ENCODE measurements at places on chromosomes 16 and 17.

DNA sequence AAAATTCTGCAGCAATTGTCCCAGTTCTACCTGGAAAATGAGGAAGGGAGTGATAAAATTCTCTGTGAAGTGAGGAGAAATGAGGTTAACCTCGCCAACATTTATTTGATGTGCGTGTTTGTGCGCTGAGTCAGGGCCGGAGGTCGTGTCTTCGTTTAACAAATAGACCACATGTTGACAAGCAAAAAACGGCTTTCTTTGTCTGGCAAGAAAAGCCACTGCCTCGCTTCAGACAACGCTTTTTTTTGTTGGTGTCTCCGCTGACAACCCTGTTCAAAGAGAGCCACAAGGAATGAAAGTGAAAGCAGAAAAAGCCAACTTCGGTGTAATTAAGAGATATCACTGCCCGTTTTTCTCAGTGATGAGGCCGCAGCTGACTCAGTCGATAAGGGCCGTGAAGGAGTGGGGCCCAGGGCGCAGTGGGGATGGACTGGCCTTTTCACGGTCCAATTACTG lies 510.6 kb downstream of the CDH13 start:
- DNase-seq: peak; percentile 48

GRCh38 chr17:81509207-81509971 lies 3.2 kb downstream of the ACTG1 start:
- no peak for DNase-seq

GRCh38 chr17:7250695-7251627 lies 573 bp downstream of the CTDNEP1 start:
- no peak for DNase-seq

DNA sequence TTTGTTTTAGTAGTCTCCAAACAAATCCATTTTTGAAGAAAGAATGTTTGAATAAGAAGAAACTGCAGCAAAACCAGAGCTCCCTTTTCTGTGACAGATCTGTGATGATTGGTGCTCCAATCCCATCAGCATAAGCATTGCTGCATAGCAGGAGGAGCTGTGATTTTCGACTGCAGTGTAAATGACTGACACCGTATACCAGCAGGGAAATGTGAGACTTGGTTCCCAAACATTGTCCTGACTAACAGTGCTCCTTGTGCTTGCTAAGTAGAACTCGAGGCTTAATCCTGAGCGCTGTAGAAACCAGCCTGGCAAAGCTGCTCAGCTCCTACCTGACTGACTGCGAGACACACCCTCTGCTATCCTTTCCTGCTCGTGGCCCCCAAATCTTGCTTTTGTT lies 57.2 kb downstream of the NUP93 start:
- no peak for DNase-seq

GRCh38 chr17:14033166-14033565 lies 36.1 kb upstream of the COX10 start:
- no peak for DNase-seq

DNA sequence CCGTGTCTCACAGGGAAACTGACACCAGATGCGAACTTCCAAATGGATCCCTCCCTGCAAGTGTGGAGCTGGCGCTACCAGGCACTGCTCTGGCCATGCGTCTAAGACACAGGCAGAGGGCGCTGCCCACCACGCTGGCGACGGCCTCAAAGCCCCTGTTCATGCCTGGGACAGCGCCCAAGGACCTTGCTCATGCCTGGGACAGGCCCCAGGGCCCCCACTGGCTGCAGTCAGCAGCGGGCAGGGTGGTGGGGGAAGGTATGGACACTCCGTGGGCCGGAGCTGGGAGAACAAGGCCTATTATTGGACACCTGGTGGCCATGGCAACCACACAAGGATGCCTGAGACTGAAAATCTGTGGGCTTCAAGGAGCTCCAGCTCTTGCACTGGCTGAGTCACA lies 8.8 kb downstream of the ZG16B start:
- DNase-seq: peak; percentile 91

DNA sequence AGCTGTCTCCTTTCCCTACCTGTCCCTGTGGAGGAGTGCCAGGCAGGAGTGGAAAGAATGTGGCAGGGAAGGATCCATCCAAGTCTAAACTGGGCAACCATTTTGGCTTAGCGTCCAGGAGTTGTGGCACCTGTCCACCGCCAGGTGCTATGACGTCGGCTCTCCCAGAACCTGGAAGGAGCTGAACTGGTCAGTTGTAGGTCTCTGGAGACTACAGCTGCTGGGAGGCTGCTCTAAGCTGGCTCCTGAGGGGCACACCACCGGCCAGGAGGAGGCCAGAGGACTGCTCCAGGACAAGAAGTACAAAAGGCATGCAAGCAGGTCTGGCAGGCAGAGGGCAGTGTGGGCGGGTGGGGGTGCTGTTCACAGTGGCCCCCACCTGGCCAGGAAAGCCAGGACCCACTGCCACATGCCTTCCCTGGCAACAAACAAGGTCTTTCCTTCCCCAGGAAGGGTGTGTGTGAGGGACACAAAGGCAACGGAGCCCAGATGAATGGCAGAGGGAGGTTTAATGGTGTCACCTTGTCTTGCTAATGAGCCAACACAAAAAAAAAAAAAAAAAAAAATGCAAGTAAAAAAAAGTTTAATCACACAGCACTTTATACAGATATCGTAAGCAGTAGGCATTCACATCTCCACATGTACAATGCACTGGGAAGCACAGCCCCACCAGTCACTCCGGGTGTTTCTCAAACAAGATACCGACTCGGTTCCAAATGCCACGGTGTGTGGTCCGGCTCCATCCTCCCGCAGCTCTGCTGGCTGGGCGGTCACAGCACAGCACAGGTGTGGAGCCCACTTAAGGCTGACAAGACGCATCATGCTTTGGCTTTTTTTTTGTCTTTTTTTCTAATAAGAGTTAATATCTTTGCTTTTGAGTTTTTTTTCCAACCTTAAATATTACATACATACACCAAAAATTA lies 4.8 kb downstream of the SPHK1 start:
- DNase-seq: no peak

GRCh38 chr16:12470311-12471229 lies 333.1 kb downstream of the CPPED1 start:
- peak; percentile 71 for DNase-seq

DNA sequence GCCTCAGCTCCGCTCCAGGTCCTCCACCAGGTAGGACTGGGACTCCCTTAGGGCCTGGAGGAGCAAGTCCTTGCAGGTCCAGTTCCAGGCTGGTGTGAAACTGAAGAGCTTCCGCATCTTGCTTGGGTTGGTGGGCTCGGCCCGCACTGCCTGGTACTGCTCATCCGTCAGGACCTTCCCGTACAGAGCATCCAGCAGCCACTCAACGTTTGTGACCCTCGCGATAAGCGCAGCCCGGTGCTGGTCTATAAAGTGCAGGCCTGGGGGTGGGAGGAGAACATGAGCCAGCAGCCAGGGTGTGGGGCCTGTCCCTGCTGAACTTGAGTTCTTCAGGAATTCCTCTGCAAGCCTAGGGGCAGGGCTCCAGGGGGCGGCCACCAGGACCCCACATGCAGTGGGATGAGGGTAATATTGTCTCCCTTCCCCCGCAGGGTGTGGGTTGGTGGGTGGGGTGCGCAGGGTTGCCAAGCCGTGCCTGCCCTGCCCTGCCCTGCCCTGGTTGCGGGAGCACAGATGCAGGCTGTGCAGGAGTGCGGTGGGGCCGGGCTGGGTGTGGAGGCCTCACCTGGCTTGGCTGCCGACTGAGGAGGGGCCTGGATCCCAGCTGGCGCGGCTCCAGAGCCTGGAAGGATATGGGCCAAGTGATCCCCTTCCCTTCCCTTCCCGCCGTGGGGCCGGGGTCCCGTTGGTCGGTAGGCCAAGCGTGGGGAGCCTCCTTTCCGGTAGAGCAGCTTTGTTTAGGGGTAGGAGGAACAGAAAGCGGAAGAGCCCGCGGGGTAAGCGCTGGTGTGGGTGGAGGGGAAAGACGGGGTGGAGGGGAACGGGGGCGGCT lies 762 bp downstream of the PYCARD start:
- peak; percentile 50 for DNase-seq

DNA sequence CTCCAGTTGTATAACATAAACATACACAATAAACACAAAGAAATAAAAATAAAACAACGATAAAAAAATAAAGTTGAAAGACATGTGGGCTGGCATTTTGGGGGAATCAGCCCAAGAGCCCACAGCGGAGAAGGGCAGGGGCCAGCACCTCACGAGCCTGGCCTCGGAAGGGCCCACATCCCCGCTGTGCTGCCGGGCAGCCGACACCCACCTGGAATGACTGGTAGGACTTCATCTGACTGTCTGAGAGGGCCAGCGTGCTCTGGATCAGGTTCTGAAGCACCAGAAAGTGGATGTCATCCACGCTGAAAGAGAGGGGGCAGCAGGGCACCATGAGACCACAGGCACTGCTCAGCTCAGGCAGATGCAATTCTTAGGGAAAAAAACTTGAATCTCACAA lies 73.5 kb downstream of the GTF3C1 start:
- no peak for DNase-seq

- DNase-seq: no peak
Measured at GRCh38 chr16:85126394-85126704, 14.1 kb upstream of the CIBAR2 start.

- no peak for DNase-seq
Measured at GRCh38 chr16:54938212-54939028, 7.8 kb downstream of the IRX5 start.

- DNase-seq: no peak
Measured at GRCh38 chr16:69706256-69706974, 19.9 kb downstream of the NQO1 start.

DNA sequence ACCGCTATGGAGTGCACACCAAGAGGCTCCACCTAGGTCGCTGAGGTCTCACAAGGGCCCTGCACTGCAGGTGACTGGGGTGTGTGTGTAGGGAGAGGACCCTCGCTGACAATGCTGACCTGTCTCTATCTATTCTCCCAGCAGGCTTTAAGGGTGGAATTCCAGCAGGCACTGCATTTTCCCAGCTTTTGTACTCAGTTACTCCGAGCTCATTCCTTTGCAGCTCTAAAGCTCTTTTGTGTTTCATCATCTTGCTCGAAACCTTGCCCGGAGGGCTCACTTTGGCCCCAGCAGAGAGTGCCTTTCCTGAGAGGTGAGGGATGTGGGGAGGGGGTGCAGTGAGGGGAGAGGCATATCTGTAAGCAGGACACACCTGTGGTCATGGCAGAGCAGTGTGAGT lies 39.3 kb downstream of the SMPD3 start:
- no peak for DNase-seq

- no peak for DNase-seq
Measured at GRCh38 chr17:80938556-80938955, 53.1 kb upstream of the CHMP6 start.

DNA sequence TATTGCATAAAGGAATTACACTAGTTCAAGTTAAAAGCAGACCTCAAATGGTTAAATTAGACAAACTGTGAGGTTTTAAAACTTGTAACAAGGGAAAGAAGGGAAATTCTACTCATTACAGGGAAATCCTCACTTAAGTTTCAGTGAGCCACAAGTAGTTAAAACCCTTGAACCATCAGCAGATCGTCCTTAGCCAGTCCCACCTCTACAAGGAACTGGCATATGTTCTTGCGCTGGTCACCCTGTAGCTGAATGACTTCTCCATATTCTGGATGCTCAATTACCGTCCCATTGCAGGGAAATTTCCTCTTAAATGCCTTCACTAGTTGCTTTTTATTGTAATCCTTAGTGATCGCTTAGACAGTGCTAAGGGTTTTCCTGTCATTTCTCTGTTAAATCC lies 5.5 kb downstream of the PRSS21 start:
- no peak for DNase-seq

- no peak for DNase-seq
Measured at GRCh38 chr17:53633856-53634255, 188.9 kb upstream of the KIF2B start.

- DNase-seq: no peak
Measured at GRCh38 chr17:33521784-33522183, 228.7 kb upstream of the ASIC2 start.

- DNase-seq: no peak
Measured at GRCh38 chr16:17499223-17499902, 28.6 kb upstream of the XYLT1 start.

GRCh38 chr16:1772362-1772907 lies at the start of gene EME2:
TSS of gene EME2 (plus strand) at chr16:1772810. CDS start at chr16:1773228, 418 bp downstream.
- DNase-seq: peak; percentile 59

DNA sequence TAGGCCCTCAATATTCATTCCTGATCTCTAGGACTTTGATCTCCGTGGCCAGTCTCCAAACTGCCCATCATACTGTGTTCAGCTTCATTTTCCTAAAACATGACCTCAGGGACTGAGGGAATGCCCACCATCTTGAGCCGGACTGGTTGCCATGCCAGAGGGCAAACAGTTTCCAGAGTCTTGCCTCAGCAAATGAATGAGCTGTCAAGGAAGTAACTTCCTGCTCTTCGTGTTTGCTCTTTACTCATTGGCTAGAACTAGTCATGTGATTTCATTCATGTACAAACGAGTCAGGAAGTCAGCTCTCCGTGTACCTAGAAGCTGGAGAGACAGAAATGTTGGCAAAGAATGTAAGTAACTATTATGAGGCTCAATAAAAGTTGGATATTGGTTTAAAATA lies 50.2 kb downstream of the ANKFN1 start:
- no peak for DNase-seq

DNA sequence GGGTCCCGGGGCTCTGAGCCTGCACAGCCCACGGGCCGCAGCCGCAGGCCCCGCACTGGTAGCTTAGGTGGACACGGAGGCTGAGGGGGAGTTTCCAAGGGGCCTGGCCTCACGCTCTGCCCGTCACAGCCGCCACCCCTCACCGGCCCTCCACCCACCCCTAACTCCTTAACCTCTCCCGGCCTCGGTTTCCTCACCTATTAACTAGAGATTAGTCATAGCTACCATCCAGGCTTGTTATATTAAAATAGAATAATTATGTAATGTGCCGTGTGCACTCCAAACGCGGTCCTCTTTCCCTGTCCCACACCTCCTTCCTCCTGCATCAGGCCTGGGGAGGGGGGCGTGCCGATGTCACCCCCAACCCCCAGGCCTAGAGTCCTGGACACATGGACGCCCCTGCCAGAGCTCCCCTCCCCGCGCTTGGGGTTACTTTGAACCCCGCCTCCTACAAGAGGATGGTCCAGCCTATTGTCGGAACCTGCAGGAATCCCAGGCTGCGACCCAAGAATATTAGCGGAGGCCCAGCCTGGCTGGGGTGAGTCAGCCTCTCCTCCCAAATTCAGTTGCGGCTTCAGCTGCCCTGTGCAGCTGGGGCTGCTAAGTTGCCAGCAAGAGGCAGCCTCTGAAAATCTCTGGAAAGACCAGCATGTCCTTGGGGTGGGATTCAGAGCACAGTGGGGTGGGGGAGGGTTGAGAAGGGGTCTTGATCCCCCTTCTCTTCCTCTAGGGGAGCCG lies 17.3 kb downstream of the SOCS3 start:
- DNase-seq: peak; percentile 88

GRCh38 chr17:57288040-57288772 lies 31.9 kb downstream of the MSI2 start:
- DNase-seq: no peak

DNA sequence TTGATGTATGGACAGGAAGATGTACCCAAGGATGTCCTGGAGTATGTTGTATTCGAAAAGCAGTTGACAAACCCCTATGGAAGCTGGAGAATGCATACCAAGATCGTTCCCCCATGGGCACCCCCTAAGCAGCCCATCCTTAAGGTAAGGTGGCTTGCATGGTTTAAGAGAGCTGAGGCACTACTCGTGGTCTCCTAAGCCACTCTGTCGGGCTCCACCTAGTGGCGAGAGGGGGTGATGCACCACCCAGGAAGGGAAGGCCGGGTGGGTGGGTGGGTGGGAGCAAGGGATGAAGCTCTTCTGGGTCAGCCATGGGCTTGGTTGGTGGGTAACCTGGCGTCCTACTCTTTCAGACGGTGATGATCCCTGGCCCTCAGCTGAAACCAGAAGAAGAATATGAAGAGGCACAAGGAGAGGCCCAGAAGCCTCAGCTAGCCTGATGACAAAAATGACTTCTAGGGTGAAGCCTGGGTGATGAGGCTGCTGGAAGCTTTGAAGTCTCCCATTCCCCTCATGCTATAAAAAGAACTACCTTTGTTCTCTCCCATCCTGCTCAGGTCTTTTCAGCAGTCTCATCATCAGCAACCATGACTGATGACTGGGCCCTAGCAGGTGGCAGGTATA lies 21.5 kb downstream of the GPR179 start:
- DNase-seq: peak; percentile 76

Data from AG08396 (cell line).